ENCODE measurements at places on chromosomes 12 and 14.

- no peak for DNase-seq
Observed at GRCh38 chr12:87651670-87652425, 377.4 kb downstream of the C12orf50 start.

GRCh38 chr14:63896278-63896720 lies 43.5 kb downstream of the SYNE2 start:
- DNase-seq = no peak

GRCh38 chr12:29032446-29032845 lies 116.6 kb upstream of the FAR2 start:
- no peak for DNase-seq

DNA sequence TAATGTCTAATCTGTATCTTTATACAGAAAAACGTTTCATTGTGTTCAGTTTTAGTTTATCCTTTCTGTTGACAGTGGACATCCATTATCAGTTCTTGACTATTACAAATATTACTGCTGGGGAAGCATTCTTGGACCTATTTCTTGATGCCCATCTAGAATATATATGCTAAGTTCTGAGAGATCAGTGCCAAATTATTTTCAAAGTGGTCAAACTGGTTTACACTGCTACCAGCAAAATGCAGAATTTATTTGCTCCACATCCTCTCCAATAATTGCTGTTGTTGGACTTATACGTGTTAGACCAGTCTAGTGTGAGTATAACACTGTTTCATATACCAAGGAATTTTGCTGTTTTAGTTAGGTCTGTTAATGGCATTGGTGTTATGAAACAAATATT lies 85.5 kb upstream of the TRAF3 start:
- no peak for DNase-seq

- DNase-seq = no peak
Observed at GRCh38 chr12:79174626-79175025, 310.1 kb downstream of the SYT1 start.

DNA sequence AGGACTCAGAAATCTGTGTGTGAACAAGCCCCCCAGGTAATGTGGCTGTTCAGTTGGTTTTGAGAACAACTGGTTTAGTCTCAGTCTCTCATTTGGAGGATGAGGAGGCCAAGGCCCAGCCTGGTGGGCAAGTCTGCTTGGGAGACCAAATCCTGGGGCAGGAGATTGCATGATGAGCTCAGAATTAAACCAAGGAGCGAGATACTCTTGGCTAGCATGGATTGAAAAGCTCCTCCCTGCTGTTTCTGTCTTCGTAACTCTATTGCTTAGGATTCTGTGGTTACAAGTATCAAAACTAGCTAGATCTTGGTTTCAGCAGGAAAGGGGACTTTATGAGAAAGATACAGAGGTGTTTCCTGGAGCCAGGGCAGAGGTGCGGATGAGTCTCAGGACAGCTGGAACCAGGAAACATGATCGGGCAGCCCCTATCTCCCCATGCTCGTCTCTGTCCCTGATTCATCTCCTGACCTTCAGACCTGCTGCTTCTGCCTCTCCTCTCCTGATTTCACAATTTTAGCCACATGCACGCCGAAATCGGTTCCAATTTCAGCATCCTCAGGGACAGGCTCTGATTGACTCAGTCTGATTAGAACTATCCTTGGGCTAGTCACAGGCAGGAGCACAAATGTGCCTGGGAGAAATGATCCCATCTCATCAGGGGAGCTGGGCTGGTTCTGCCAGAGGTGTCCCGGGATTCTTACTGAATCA lies 40.2 kb upstream of the RIN3 start:
- DNase-seq = no peak

DNA sequence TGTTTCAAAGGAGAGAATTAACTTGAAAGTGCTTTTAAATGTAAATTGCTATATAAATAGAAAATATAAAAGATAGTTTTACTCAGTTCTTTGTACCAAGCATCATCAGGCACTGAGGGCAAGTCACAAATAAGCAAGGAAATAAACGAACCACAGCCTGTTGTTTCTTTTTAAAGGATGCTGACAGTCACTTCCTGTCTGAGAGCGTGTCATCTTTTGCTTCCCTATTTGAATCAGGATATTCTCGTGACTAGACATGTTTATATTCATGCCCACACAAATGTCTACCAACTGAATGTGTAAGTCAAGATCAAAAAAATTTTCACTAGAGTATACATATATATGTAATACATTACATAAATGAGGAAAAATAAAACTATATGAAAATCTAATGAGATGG lies 31.4 kb upstream of the SLC2A13 start:
- DNase-seq = no peak

GRCh38 chr12:42846782-42847181 lies 257.2 kb upstream of the PRICKLE1 start:
- DNase-seq = no peak

All from vagina (tissue), 2 donors.